Endothelial cell of umbilical vein (primary cell): ENCODE measurements at places on chromosomes 13 and 19. TPM values are rescaled to one million over a fixed set of nuclear protein-coding genes. Genes with fewer than 3 reads are reported as not detected.

The ZNF541 gene
- total RNA-seq, result 0.13 TPM in 1 of 2 replicates, not detected in the other

The ELF1 gene
- 61.2 and 62.5 TPM in 2 replicates for total RNA-seq

The CCL25 gene
- not detected in 2 replicates for total RNA-seq

DNA sequence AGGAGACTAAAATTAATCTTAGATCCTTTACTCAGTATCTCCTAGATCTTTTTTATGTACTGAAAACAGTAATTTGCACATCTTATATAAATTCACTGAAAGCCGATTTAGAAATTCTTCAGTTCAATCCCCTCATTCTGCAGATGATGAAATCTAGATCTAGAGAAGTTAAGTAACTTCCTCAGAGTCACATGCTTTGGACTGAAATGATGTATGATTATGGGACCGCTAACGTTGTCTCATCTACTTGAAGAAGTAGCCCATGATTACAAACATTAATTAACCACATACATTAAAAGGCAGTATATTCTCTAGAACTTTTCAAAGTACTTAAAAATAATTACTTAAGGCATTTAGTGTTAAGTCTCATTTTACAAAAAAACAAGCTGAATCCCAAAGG lies 37.8 kb downstream of the ELF1 start:
- no peaks in the 10 kb centered on the region for H3K36me3 ChIP-seq
- H3K4me3 ChIP-seq, result peak overlapping the region; percentile 97
- H3K27ac ChIP-seq, result peak overlapping the region; percentile 99
- no peaks in the 10 kb centered on the region for H3K27me3 ChIP-seq

- no peaks in the 10 kb centered on the region for H3K36me3 ChIP-seq
- H3K4me3 ChIP-seq, result no peak overlapping the region
- H3K4me1 ChIP-seq, result peaks cover 8% of the 10 kb centered on the region
- DNase-seq, result no peak
These were observed 47.1 kb upstream of the MAP3K10 start for GRCh38 chr19:40144151-40144550.

GRCh38 chr13:98307463-98308085 lies 130.5 kb upstream of the RNF113B start:
- peak; percentile 68 for DNase-seq
- H3K4me1 ChIP-seq, result peaks cover 8% of the 10 kb centered on the region
- peak overlapping the region; percentile 7 for H3K27ac ChIP-seq
- no peaks in the 10 kb centered on the region for H3K27me3 ChIP-seq

DNA sequence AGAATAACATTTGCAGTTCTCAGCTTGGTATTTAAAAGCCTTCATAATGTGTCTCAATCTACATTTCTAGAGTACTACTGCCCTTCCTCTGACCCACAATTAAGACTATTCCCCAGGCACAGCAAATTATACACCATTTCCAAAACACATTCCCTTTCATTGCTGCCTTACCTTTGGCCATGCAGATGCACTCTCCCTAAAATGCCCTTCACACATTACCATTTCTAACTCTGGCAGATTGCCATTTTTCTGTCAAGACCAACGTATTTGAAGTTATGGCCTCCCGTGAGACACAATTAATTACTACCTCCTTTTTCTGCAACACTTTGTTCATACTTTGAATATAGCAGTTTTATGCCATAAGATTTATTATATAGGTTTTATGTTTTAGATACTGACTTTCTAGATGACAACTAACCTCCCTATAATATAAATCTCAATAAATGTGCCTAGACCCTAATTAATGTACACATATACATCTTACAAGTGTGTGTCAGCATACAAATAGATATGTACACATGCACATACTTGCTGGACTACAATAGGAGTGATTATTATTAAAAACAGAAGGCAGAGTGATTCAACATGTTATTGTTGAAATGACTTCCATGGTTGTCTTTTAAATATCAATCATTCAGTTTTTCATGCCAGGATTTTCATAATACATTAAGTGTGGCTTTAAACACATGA lies 2902.5 kb downstream of the PCDH9 start:
- DNase-seq, result no peak
- H3K27me3 ChIP-seq, result no peaks in the 10 kb centered on the region
- H3K4me3 ChIP-seq, result no peak overlapping the region
- H3K27ac ChIP-seq, result no peak overlapping the region
- H3K4me1 ChIP-seq, result no peaks in the 10 kb centered on the region

DNA sequence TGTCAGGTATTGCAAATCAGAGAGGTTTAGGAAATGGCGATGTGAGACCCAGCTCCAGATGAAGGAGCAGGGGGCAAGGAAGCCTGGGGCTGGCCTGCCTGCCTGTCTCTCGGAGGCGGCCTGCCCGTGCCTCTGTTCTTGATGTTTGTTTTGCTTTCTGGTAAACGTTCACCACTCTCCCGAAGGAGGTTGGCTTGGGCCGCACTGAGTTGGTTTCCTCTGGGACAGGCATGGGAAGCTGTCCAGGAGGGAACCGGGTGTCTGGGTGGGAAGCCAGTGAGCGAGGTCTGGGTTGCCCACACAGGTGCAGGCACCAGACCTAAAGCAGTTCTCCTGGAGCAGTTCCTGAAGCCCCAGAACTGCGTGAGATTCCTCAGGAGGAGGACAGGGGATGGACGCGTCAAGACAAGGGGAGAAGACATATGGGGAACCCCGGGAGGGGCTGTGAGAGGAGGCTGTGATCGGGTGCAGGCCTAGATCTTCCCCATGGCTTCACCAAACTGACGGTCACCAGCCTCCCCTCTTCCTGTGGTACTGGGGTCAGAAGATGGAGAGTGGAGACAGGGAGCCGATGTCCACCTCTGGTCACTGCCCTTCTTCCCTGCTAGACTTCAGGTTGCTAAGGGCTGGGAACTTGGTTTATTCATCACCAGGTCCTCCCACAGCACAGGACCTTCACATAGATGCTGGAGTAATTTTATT lies 15.2 kb downstream of the COL4A2 start:
- H3K27me3 ChIP-seq, result no peaks in the 10 kb centered on the region
- H3K4me1 ChIP-seq, result peaks cover 42% of the 10 kb centered on the region
- no peak for DNase-seq
- H3K27ac ChIP-seq, result peak overlapping the region; percentile 13

- H3K4me3 ChIP-seq, result no peak overlapping the region
- no peaks in the 10 kb centered on the region for H3K27me3 ChIP-seq
- H3K27ac ChIP-seq, result no peak overlapping the region
- H3K4me1 ChIP-seq, result no peaks in the 10 kb centered on the region
- no peak for DNase-seq
- H3K36me3 ChIP-seq, result no peaks in the 10 kb centered on the region
These were observed 79.2 kb downstream of the TBC1D4 start for GRCh38 chr13:75402787-75403186.

GRCh38 chr13:79187917-79188690 lies 218.0 kb downstream of the RBM26 start:
- H3K36me3 ChIP-seq, result no peaks in the 10 kb centered on the region
- H3K27me3 ChIP-seq, result no peaks in the 10 kb centered on the region
- no peak overlapping the region for H3K4me3 ChIP-seq
- H3K4me1 ChIP-seq, result no peaks in the 10 kb centered on the region
- DNase-seq, result no peak
- no peak overlapping the region for H3K27ac ChIP-seq

- DNase-seq, result no peak
- no peaks in the 10 kb centered on the region for H3K27me3 ChIP-seq
- H3K36me3 ChIP-seq, result no peaks in the 10 kb centered on the region
- no peaks in the 10 kb centered on the region for H3K4me1 ChIP-seq
These were observed 220.0 kb downstream of the TEX29 start for GRCh38 chr13:111540486-111540885.

DNA sequence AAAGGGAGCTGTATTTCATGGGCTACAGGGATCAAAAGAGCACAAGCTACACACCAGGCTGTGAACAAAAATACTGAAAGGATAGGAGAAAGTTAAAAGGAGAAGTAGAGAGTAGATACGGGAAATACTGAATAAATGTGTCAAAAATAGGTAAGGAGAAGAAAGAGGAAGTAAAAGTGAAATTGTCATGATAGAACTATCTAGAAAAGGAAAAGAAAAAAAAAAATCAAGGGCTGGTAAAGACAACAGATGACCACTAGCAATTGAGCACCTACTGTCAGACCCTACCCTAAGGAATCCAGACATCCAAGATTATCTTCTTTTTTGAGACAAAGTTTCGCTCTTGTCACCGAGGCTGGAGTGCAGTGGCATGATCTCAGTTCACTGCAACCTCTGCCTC lies 4.8 kb downstream of the RUBCNL start:
- H3K4me3 ChIP-seq, result no peak overlapping the region
- no peak for DNase-seq
- H3K36me3 ChIP-seq, result no peaks in the 10 kb centered on the region
- peaks cover 28% of the 10 kb centered on the region for H3K27me3 ChIP-seq

GRCh38 chr19:33343301-33343700 lies 30.2 kb upstream of the CEBPG start:
- no peaks in the 10 kb centered on the region for H3K4me1 ChIP-seq
- DNase-seq, result no peak
- no peak overlapping the region for H3K4me3 ChIP-seq
- peaks cover 3% of the 10 kb centered on the region for H3K27me3 ChIP-seq

DNA sequence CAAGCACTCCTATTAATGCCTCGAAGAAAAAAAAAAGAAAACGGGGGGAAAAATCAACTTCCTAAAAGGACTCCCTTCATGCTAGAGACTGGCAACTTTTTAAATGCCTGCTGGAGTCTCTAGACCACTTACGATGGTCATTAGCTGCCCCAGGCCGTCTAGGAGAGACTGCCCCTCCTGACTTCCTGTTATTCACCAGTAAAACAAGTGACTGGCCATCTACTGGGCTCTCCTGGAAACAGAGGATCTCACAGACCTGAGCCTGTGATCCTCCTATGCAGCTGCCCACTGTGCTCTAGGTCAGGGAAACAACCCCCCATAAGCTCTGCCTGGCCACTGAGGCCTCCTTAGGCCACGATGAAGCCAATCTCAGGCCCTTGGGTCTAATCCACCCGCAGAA lies 7.4 kb downstream of the ZNF266 start:
- no peaks in the 10 kb centered on the region for H3K4me1 ChIP-seq
- H3K27me3 ChIP-seq, result no peaks in the 10 kb centered on the region
- H3K36me3 ChIP-seq, result peaks cover 2% of the 10 kb centered on the region
- H3K27ac ChIP-seq, result no peak overlapping the region
- no peak for DNase-seq

DNA sequence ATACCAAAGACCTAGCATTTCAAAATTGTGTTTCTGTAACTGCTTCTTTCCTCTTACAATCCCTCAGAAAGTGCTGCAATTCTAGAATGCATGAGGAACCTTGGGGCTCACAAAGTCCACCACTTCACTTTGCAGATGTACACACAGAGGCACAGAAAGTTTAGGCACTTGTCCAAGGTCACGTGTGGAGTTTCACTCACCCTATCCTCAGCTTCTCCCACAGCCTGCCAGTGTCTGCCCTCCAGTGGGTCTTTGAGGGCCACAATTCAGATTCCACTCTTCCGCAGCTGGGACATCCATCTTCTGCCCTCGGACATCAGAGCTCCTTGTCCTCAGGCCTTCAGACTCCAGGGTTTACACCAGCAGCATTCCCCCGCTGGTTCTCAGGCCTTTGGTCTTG lies 210.5 kb upstream of the SERP2 start:
- H3K27me3 ChIP-seq, result peaks cover 6% of the 10 kb centered on the region
- no peak for DNase-seq
- H3K4me1 ChIP-seq, result peaks cover 3% of the 10 kb centered on the region
- no peak overlapping the region for H3K4me3 ChIP-seq
- H3K27ac ChIP-seq, result no peak overlapping the region

- peak overlapping the region; percentile 91 for H3K27ac ChIP-seq
- DNase-seq, result no peak
- H3K4me3 ChIP-seq, result peak overlapping the region; percentile 35
- H3K27me3 ChIP-seq, result no peaks in the 10 kb centered on the region
- H3K4me1 ChIP-seq, result peaks cover 20% of the 10 kb centered on the region
These were observed 844 bp upstream of the RFX1 start for GRCh38 chr19:14006766-14007562.

DNA sequence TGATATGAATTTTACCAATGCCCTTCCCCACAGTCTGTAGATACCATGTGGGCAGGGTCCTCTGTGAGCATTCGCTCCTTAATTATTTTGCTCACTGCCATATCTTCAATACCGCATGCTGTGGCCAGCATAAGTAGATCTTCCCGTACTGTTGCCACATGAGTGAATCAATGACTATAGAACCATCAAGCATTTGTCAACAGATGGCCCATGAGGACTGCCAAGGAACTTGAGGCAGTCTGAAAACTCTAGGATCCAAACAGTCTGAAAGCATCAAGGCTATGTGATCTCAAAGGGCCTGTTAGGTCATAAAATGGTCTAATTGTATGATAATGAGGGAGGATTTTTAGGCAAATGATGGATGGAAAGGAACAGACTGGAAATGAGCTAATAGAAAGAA lies 27.4 kb upstream of the GPR12 start:
- DNase-seq, result no peak
- no peak overlapping the region for H3K4me3 ChIP-seq
- H3K36me3 ChIP-seq, result no peaks in the 10 kb centered on the region
- no peaks in the 10 kb centered on the region for H3K4me1 ChIP-seq
- no peak overlapping the region for H3K27ac ChIP-seq

GRCh38 chr19:50564229-50565105 lies 3.8 kb downstream of the LRRC4B start:
- no peak overlapping the region for H3K4me3 ChIP-seq
- no peaks in the 10 kb centered on the region for H3K36me3 ChIP-seq
- no peak for DNase-seq
- peaks cover 18% of the 10 kb centered on the region for H3K27me3 ChIP-seq
- H3K27ac ChIP-seq, result no peak overlapping the region

GRCh38 chr19:3968556-3969434 lies 2.1 kb downstream of the DAPK3 start:
- no peak overlapping the region for H3K4me3 ChIP-seq
- peak overlapping the region; percentile 92 for H3K27ac ChIP-seq
- peak; percentile 100 for DNase-seq
- H3K4me1 ChIP-seq, result peaks cover 23% of the 10 kb centered on the region

GRCh38 chr19:1252821-1253513 lies 4.6 kb downstream of the MIDN start:
- peak overlapping the region; percentile 40 for H3K4me3 ChIP-seq
- no peaks in the 10 kb centered on the region for H3K27me3 ChIP-seq
- DNase-seq, result peak; percentile 88
- peaks cover 29% of the 10 kb centered on the region for H3K36me3 ChIP-seq
- peaks cover 25% of the 10 kb centered on the region for H3K4me1 ChIP-seq

- H3K27ac ChIP-seq, result no peak overlapping the region
- no peak for DNase-seq
- H3K4me3 ChIP-seq, result no peak overlapping the region
- H3K27me3 ChIP-seq, result no peaks in the 10 kb centered on the region
- no peaks in the 10 kb centered on the region for H3K36me3 ChIP-seq
These were observed 1568.4 kb downstream of the SLITRK5 start for GRCh38 chr13:89239361-89240127.

DNA sequence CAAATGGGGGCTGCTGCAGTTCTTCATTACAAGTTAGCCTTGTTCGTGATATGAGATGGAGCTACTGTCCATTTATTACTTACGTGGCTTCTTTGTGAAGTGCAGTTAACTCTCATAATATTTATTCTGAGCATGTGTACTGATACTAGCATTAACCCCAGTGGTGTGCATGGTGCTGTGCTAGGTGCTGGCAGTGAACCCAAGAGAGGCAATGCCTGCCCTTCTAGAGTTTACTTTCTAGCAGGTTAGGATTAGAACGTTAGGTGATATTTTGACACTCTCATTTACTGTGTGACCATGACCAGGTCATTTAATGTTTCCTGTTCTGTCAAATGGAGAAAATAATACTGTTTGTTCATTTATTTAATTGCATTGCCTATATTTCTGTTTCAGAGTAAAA lies 16.9 kb downstream of the PIBF1 start:
- no peaks in the 10 kb centered on the region for H3K4me1 ChIP-seq
- DNase-seq, result no peak
- H3K27me3 ChIP-seq, result no peaks in the 10 kb centered on the region
- peaks cover 6% of the 10 kb centered on the region for H3K36me3 ChIP-seq
